ENCODE measurements at places on chromosomes 3 and 15.

DNA sequence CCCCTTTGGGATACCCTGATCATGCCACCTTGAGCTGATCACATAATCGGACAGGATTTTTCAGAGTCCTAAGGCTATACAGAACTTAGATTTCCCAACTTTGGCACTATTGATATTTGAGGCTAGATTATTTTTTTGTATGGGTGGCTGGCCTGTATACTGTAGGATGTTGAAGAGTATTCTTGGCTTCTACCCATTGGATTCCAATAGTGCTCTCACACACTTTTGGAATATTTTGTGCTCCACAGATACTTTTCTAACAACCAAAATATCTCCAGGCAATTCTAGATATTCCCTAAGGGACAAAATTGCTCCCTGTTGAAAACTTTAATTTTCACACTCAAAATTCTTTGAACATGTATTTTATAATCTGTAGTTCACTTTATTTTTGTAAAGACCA is 125.1 kb downstream of the ABI3BP start:
- no peak for DNase-seq

DNA sequence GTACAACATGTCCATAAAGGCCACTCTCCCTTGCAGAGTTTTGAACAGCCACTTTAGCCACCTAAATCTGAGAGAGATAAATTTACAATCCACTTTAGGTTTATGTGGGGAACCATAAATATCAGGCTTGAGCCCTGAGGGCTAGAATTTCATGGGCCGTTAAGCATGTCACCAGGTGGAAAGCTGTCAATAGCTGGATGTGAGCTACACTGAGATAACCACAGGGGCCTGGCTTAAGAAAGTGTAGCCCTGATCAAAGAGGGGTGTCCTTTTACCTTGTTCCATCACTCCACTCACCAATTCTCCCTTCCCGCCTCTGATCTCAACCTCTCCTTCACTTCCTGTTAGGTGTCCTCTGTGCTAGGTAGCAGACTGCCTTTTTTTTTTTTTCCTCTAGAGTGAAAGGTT is 172.8 kb upstream of the ICE2 start:
- DNase-seq: no peak

DNA sequence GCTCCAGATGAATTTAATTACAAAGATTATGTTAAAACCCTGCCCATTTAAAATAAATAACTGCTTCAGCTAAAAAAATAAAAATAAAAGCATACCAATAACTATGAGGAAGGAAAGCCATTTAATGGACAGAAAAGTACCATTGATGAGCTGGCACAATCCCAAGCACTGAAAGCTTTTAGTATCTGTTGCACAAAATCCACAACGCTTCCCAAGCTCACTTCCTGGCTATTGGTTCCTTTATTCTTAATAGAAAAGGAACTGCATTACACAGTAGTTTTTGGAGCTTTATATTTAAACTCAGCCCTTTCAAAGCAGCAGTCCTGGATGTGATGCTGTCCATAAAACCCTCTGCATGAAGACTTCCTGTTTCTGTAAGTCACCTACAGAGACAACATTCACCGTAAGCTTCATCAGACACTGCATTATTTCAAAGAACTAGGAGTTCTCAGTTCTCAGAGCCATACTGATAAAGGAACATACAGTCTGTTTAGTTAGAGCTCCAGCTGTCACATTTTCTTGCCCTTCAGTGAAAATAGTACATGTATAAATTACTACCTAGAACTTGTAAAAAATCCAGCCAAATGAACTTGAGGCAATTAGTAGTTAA is 81.5 kb downstream of the CSNK1G1 start:
- no peak for DNase-seq

- DNase-seq: no peak
These were observed 25.8 kb downstream of the ZPLD1 start for GRCh38 chr3:102460579-102460978.

- DNase-seq: no peak
These were observed 768 bp downstream of the AAGAB start for GRCh38 chr15:67253549-67254237.

DNA sequence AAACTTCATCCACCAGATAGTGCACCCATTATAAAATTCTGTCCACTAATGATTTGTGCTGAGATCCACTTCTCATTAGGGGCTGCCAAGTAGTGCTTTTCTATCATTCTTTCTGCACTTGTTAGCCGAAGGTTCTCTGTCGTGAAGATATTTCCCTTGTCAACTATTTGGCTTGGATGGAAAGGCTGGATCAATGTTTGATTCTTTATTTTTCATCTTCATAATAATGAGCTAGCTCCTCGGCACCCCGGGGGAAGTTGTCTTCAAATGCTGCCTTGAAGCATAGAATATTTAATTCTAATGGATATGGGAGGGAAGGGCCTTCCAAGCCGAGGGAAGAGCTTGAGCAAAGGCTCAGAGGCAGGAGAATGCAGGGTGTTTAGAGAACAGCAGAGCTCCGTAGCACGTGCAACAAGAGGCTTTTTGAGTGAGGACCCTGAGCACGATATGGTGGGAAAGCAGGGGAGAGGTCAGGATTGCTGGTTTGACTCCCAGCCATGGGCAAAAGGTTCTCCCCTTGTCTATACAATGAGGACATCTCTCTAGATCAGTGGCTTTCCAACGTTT is 16.3 kb upstream of the MUC20 start:
- DNase-seq: no peak

GRCh38 chr3:132964266-132964665 is 73.9 kb upstream of the TMEM108 start:
- no peak for DNase-seq

DNA sequence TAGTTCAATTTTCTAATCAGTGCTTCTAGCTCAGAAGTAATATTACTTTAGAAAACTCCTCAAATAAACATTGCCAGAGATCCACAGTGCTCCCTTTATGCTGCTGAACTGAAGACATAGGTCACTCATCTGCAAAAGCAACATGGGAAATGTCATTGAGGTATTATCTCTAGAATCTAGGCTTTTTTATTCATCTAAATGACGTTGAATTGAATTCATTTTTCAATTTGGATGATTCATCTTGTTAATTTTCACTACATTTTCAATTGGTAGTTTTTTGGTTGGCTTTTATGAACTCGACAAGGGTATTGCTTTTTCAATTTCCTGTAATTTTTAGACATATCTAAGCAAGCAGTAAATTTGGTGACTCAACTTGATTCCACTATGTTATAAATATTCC is 275.4 kb downstream of the NFKBIZ start:
- no peak for DNase-seq

DNA sequence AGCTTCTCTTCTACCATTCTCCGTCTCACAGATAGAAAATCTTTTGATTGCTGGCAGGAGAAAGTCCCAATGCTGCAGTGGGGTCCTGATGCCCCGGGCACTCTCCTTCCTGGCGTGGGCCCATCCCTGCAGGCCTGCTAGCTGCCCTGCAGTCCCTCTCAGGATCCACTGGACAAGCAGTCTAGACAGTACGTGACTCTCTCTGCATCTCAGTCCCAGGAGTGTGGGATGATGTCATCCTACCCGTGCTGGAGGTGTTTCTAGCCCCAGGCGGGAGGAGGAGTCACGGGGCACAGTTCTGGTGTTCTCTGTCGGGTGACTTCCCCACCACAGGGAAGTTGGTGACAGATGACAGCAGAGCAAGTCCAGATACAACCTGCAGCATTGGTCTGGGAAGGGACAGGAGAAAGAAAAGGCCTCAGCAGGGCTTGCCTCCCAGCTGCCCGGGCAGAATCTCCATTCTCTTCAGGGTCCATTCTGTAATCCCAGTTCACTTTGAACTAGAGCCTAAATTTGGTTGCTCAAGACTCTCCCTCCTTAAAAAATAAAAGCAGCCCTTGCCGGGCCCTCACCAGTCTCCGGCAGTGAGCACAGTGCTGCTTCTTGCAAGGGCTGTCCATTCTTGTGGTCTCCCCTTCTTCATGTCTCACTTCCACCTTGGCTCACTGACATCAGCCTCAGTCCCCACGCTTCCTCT is 30.6 kb downstream of the SLC28A1 start:
- DNase-seq: no peak

- no peak for DNase-seq
These were observed 681.0 kb downstream of the DIPK2A start for GRCh38 chr3:144652573-144652972.

- no peak for DNase-seq
These were observed 542.3 kb downstream of the EDEM1 start for GRCh38 chr3:5729852-5730251.

- DNase-seq: no peak
These were observed 309.8 kb upstream of the GRM7 start for GRCh38 chr3:6551165-6551564.

GRCh38 chr3:129161860-129162271 is 1.0 kb upstream of the ISY1 start:
- no peak for DNase-seq

- no peak for DNase-seq
These were observed 478.6 kb downstream of the AGBL1 start for GRCh38 chr15:86558252-86558651.

- no peak for DNase-seq
These were observed 71.7 kb upstream of the CFAP20DC start for GRCh38 chr3:59121346-59122144.

- no peak for DNase-seq
These were observed 55.1 kb downstream of the CD47 start for GRCh38 chr3:108035751-108036150.

- DNase-seq: no peak
These were observed 10.8 kb upstream of the GK5 start for GRCh38 chr3:142236173-142236572.

- DNase-seq: no peak
These were observed 15.4 kb downstream of the PSTPIP1 start for GRCh38 chr15:77010312-77010686.

DNA sequence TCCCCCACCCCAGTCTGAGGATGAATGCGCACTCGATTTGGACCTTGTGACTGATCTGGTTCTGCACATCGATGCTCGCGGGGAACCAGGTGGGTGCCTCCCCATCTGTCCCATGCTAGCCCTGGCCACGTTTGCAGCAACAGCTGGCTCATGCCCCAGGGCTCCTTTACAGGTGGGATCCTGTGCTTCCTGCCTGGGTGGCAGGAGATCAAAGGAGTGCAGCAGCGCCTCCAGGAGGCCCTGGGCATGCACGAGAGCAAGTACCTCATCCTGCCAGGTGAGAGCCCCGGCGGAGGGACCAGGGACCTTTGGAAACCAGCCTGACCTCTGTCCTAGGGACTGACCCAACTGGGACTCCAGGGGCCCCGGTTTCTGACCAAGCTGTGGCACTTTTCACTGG is 44.3 kb downstream of the DHX30 start:
- DNase-seq: no peak

GRCh38 chr15:93382200-93382820 is 293.3 kb upstream of the RGMA start:
- no peak for DNase-seq

DNA sequence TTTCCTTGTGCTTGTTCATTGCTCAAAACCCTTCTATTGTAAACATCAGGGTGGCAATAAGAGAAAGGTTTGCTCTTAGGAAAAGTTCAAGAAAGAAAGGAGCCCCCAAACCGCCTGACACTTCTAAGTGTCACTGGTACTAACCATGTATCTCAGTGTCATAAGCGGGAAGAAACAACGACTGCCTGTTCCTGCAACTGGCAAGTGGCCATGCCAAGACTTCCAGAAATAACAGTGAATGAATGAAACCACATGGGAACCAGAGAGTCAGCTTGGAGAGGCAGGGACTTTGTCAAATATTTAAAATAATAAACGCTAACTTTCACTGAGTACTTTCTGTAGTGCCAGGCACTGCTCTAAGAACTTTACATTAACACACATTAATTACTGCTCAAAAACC is 1.1 kb downstream of the PLSCR2 start:
- DNase-seq: no peak

DNA sequence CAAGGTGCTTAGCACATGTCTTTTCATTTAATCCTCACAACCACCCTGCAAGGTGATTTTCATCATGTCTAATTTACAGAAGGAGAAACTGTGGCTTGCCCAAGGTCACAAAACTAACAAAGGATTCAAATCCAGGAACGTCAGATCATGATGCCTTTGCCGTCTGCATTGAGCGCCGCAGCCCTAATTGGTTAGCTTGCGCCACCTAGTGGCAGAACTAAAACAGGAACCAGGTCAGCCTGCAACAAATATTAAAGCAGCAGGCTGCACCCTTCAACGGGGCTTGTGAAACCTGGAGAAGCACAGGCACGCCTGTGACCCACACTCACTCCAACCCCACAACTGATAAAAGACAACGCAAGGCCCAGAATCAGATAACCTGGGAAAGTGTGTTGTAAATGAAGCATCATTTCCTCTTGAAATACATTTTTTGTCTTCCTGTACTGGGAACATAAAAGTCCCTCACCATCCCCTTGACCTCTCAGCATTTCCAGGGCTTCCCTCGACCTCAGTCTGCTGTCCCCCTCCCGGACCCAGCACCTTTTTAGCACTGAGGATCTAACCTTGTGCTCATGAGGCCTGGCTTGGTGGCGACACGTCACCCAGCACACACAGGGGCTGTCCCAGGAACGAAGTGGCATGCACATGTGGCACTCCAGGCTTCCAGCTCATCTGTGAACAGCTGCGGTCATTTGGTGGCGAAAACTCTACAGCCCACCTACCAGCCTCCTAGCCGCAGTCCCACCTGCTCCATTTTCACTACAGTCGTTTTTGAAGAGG is 17.3 kb downstream of the DPH3 start:
- DNase-seq: no peak

- no peak for DNase-seq
These were observed 22.9 kb downstream of the GRAMD2A start for GRCh38 chr15:72174551-72175165.

- no peak for DNase-seq
These were observed 76.6 kb downstream of the MTHFS start for GRCh38 chr15:79820176-79820575.

DNA sequence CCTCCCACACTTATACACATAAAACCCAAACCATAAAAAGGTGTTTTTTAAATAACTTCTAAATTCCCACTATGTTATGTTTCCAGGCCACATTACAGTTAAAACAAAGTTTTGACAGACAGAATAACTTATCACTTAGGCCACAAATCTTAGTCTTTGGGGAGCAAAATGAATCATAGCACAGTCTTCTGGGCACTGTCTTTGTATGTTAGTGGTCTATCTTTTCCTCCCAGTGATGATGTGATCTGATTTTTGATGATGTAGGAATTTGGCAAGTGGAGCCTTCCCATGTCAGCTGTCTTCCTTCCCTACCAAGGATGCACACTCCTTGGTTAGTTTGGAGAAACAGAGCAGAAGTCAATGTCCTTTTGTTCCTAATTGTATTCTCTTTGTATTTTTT is 67.3 kb downstream of the THSD4 start:
- DNase-seq: no peak

DNA sequence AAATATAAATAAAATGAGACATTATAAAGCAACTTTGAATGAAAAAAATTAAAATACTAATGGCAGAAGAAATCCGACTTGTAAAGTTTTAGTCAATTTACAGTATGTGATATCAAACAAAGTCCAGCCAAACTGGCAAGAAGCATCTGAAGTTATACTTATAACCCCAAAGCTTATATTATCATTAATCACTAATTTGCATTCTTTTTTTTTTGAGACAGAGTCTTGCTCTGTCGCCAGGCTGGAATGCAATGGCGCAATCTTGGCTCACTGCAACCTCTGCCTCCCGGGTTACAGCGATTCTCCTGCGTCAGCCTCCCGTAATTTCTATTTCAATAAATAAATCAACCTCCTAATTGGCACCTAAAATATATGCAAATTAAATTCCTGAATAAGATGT is 80.1 kb downstream of the AQR start:
- no peak for DNase-seq

- DNase-seq: no peak
These were observed 9.4 kb upstream of the KIF7 start for GRCh38 chr15:89664441-89665350.

- no peak for DNase-seq
These were observed 76.5 kb downstream of the B3GALNT1 start for GRCh38 chr3:161028555-161029153.
